WTC11 (cell line): ENCODE measurements at places on chromosomes 3 and 15.

DNA sequence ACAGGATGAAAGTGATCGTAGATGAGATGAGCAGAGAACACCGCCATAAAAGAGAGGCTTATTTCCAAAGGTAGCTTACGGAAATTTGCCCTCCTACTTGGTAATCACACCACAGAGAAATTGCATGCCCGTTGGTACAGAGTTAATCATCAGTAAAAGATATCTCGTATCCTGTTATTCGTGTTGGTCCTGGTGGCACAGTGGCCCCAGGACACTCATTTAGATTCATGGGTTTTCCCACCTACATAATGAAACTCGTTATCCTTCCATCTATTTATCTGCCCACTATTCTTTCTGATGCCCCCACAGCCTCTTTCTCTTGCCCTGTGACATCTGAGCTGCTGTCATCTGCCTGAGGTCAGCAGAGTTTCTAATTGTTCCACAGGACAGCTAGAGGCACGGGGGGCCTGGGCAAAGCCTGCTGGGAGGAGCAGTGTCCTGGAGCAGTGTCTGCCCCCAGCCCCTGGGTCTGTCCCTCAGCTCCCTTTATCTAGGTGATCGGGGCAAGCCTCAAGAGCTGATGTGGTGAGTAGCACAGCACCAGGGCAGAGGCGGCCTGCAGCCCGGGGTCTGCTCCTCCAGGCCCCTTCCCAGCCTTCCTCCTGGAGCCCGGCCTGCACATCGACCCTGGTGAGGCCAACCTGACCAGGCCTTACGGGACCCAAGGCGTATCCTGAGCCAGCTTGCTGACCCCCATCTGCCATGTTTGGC lies 42.2 kb downstream of the PXYLP1 start:
- no peak for DNase-seq

DNA sequence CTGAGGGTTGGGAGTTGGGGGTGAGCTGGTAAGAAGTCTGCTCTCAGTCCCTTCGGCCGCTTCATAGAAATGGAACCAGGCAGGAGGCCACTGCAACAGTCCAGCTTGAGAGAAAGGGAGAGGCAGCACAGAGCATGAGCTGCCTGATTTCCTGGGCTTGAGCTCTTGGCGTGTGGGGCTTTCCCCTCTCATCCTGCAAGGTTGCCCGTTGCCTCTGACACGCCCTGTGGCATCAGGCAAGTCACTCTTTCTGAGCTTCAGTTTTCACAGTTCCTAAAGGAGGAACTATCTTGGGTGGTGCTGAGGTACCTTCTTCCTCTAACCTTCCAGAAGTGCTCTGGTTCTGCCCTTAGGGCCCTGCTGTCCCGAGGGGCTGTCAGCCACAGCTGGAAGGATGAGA lies 4.9 kb downstream of the MESP2 start:
- DNase-seq = no peak

GRCh38 chr3:195170496-195170895 lies 100.5 kb downstream of the XXYLT1 start:
- DNase-seq = no peak

GRCh38 chr3:74643636-74644035 lies 29.2 kb upstream of the CNTN3 start:
- no peak for DNase-seq

DNA sequence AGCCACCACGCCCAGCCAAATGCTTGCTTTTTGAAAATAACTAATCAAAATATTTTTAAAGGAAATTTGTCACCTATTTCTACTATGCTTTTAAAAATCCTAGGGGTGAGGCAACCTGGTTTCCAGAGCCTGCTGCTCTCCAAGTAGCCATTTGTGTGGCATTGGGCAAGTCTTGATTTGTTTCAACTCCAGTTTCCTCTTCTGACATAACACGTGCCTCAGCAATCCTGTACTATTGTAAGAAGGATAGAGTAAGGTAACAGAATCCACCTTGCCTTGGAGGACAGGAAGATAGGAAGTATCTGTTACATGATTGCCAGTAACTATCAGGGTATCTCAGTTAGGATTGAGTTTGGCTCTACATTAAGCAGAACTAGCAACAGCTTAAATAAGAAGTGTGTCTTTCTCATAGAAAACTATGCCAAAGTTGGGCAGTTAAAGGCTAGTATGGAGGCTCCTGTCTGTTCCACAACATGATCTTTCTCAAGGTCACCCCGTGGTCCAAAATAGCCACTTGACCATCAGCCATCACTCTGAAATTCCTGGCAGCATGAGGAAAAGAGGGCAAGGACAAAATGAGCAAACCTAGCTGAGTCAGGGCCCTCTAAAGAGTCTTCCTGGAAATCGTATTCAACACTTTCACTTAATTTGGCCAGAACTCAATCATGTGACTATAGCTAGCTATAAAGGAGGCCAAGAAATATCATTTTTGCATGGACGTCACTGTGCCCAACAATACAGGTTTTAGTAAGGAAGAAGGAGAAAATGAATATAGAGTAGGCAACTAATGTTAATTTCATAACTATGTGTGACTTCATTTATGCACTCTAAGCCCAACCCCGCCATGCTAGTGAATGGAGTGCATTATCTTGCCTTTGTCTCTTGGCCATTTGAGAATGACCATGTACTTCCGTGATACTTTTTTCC lies 66.1 kb downstream of the HMG20A start:
- no peak for DNase-seq

GRCh38 chr3:57224856-57225255 lies 2.7 kb upstream of the APPL1 start:
- DNase-seq = no peak

GRCh38 chr15:81419332-81419943 lies 45.4 kb upstream of the TMC3 start:
- no peak for DNase-seq

- DNase-seq = no peak
These were observed 125.8 kb downstream of the SSR3 start for GRCh38 chr3:156429125-156429524.

GRCh38 chr3:46893763-46894162 lies 16.2 kb downstream of the PTH1R start:
- DNase-seq = no peak

DNA sequence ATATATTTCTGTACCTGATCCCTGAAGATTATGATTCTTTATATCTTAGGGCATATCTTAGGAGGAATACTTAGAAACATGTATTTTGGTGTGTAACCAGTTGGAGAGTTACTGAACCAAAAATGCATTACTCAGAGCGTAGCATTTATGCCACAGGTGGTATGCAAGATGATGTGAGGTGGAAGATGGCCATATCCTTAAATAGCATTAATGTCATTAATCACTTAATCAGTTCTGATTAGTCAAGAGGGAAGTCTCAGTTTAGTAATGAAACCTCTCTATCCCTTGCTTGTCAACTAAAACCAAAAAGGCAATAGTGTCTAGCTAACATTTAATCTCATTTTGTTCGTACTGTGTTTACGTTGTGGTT lies 130.5 kb upstream of the PHLDB2 start:
- DNase-seq = no peak

GRCh38 chr3:71160785-71161546 lies 422.6 kb downstream of the FOXP1 start:
- DNase-seq = no peak

DNA sequence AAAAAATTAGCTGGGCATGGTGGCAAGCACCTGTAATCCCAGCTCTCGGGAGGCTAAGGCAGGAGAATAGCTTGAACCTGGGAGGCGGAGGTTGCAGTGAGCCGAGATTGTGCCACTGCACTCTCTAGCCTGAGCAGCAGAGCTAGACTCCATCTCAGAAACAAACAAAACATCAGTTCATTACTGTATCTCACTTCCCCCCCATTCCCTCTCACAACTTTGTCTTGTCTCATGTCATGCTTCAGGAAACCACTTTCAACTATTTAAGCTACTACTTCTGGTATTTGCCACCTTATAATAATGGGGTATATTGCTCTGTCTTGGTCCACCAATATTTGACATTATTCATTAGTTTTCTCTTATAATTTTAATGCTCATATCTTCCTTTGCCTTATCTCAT lies 26.2 kb downstream of the PIK3CA start:
- DNase-seq = no peak

GRCh38 chr15:84023636-84024035 lies 211.9 kb upstream of the GOLGA6L4 start:
- DNase-seq = peak; percentile 43

GRCh38 chr3:45417930-45418847 lies 29.8 kb downstream of the LARS2 start:
- DNase-seq = no peak

GRCh38 chr3:12832350-12833221 lies 8.8 kb downstream of the RPL32 start:
- DNase-seq = no peak

- no peak for DNase-seq
These were observed 332.5 kb upstream of the SEMA6D start for GRCh38 chr15:47384776-47385175.

GRCh38 chr15:70023064-70023768 lies 74.5 kb downstream of the TLE3 start:
- no peak for DNase-seq

DNA sequence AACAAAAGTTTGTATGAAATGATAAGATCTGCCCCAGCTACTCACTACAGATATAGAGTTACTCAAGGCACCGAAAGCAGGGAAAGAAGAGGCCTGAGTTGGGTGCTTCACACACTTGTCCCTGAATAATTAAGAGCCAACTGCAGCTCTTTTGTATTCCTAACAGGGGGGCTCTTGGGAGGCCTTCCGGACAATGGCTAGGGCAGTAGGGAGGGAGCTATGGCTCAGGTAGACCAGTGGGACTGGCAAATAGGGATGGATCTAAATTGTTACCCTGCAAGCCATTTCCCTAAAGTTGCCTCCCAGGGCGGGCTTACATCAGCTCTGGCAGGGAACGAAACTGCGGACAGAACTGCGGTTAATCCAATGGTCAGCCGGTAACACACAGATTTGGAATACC lies 6.2 kb downstream of the SEMA5B start:
- DNase-seq = no peak

- no peak for DNase-seq
These were observed 119.0 kb downstream of the BBX start for GRCh38 chr3:107641572-107642307.

DNA sequence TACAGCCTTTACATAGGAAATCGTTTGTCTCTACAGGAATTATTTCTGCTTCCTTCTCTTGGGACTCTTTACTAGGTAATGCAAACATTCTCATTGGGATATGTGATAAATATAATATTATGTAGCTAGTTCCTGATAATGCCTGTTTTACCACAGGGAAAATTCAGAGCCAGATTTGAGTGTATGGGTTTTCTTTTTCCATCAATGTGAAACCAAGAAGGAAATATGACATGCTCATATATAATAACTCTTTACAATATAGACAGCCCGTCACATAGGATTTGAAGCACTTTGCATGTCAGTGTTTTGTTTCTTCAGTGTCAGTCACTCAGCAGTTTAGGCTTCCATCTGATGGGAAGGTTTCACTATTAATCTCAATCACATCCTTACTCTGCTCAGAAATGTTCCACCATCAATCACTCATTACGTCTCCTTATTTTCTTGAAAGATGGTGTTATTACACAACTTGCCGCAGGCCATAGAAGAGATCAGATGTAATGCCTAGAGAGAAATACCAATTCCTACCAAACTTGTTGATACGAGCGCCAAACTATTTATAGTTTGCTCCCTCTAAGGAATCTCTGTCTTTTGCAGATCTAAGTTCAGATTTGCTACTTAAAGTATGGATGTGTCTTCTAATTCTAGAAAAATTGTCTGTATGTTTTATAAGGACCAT lies 314.8 kb downstream of the DIPK2A start:
- DNase-seq = no peak

- DNase-seq = no peak
These were observed 93.3 kb downstream of the ADAMTSL3 start for GRCh38 chr15:83747050-83747717.

DNA sequence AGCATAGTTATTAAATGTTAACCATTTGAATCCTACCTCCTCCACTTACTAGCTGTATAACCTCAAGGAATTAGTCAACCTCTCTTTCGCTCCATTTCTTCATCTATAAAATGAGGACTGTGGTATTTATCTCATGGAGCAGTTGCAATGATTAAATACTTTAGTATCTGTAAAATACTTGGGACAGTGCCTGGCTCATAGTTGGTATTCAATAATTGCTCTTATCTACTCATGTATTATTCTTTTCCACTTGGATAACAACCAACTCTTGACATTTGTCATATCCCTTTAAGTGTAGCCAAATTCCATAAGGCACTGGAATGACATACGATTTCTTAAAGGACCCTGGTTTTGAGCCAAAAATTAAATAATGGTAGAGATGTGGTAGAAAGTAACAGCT lies 72.0 kb downstream of the FSIP1 start:
- DNase-seq = no peak

- DNase-seq = no peak
These were observed 48.9 kb downstream of the STT3B start for GRCh38 chr3:31581660-31582059.

GRCh38 chr3:10408680-10409079 lies 87.8 kb upstream of the SEC13 start:
- no peak for DNase-seq

DNA sequence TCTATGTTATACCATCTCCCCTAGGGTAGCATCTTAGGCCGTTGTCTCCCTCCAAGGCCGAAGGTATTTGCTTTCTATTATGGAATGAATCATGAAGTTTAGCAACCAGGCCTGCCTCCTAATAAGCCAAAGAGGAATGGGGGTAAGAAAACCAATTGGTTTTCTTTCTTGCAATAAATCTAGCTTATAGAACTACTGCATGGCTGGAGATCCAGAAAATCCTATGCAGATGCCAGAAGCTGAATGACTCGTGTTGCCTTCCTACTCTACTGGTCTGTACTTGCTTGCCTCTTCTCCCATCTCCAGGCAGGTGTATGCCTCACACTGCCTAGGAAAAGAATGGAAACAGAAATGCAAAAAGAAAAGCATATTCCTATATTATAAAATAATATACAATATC lies 31.1 kb upstream of the IL16 start:
- no peak for DNase-seq

DNA sequence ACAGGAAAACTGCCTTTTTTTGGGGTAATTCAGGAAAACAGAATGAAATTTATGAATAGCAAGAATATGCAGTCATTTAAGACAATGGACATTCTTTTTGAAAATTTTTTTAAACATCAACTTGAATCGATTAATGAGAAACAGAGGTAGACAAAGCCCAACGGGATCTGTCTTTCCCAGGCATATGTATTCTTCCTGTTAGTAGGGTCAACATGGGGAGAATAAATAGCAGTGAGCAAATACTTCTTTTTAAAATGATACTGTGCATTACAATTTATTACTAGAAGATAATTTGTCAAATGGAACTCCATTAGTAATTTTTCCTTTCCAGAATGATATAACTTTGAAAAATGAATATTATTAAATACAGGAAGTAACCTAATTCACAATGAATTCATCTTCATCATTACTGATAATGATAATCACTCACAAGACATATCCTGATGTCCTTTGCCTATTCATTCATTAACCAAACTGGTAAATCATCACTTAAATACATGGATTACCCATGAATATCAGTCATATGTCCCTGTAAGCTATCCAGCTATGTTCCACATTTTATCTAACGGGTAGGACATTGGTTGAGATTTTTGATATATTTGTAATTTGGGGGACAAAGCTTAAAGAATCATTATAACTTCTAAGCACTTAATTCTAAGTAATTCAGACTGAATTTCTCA lies 209.2 kb upstream of the CDIN1 start:
- no peak for DNase-seq
